CD8-positive, alpha-beta memory T cell (primary cell): ENCODE measurements at places on chromosomes 6 and 20. TPM values are rescaled to one million over a fixed set of nuclear protein-coding genes. Genes with fewer than 3 reads are reported as not detected.

- no peak for DNase-seq
- no peaks in the 10 kb centered on the region for H3K27me3 ChIP-seq
- H3K36me3 ChIP-seq = no peaks in the 10 kb centered on the region
- H3K4me1 ChIP-seq = no peaks in the 10 kb centered on the region
- no peak overlapping the region for H3K4me3 ChIP-seq
- no peak overlapping the region for H3K27ac ChIP-seq
Measured at GRCh38 chr6:113691260-113691656, 165.9 kb upstream of the MARCKS start.

- H3K4me3 ChIP-seq = no peak overlapping the region
- H3K36me3 ChIP-seq = no peaks in the 10 kb centered on the region
- no peak overlapping the region for H3K27ac ChIP-seq
- H3K27me3 ChIP-seq = no peaks in the 10 kb centered on the region
- H3K4me1 ChIP-seq = no peaks in the 10 kb centered on the region
Measured at GRCh38 chr20:23691675-23692074, 2.8 kb upstream of the CST4 start.

- H3K27me3 ChIP-seq = no peaks in the 10 kb centered on the region
- no peak for DNase-seq
- H3K27ac ChIP-seq = no peak overlapping the region
- no peaks in the 10 kb centered on the region for H3K36me3 ChIP-seq
- H3K4me1 ChIP-seq = peaks cover 20% of the 10 kb centered on the region
- no peak overlapping the region for H3K4me3 ChIP-seq
Measured at GRCh38 chr6:137931849-137932465, 64.9 kb downstream of the TNFAIP3 start.

GRCh38 chr6:163971841-163972838, 557.6 kb downstream of the QKI start:
- H3K27ac ChIP-seq = no peak overlapping the region
- no peaks in the 10 kb centered on the region for H3K36me3 ChIP-seq
- no peaks in the 10 kb centered on the region for H3K27me3 ChIP-seq
- no peak overlapping the region for H3K4me3 ChIP-seq
- DNase-seq = no peak
- H3K4me1 ChIP-seq = no peaks in the 10 kb centered on the region

DNA sequence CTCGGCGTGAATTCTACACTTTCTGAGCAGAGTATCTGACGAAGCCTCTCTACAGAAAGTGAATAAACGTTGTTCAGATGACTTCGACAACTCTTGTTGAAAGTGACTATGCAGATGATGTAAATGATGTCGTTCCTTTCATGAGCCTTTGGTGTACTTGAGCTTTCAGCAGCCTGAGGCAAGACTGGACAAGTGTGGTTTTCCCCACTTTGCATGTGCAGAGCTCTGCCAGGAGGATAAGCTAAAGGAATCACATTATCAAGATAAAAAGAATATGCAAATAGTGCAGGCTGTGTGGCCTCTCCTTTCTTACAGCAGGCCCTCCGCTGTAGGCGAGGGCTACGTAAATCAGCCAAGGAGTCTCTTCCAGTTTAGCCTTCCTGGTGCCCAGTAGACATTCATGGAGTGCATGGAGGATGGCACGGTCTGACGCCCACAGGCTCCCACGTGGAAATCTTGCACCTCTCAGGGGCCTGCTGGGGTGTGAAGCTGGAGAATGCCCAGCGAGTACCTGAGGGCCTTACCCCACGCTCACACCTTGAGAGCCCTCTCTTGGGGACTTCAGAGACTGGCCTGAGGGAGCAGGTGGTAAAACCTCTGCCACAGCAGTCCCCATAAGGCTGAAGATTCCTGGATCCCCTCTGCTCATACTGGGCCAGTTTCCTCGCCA, 54.9 kb downstream of the RPP40 start:
- H3K27ac ChIP-seq = no peak overlapping the region
- H3K27me3 ChIP-seq = no peaks in the 10 kb centered on the region
- no peaks in the 10 kb centered on the region for H3K4me1 ChIP-seq
- no peak overlapping the region for H3K4me3 ChIP-seq
- peaks cover 29% of the 10 kb centered on the region for H3K36me3 ChIP-seq
- peak; percentile 15 for DNase-seq

DNA sequence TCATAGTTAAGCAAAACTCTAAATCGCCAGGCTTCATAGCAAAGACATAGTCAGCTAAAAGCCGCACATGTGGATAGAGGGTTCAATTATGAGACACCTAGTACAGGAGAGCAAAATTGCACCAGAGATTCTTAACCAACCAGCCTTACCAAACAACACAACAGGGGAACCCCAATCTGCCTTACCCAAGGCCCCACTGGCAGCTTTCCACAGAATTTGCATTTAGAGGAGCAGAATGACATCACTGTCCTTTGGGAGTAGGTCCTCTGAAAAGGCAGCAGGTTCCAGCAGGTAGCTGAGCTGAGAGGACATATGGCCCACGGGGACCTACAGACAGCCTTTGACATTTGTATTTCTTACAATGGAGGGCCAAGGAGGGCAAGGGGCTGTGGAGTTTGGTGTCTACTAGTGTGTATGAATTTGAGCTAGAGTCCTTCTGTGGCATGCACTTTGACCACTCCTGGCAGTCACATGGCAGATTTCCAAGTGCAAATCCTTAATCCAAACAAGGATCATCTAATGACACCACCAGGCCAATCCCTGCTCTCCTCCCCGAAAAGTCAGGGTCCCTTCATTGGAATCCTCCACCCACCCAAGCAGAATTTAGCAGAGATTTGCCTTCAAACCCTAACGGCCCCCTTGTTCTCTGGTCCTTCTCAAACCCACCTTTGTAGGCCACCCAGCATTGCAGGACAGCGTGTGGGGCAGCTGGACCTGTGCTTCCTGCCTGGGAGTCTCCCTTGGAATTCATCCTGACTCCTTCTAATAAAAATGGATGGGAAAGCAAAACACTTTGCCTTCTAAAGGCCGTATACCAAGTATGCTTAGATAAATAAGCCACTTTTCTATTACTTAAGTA, 171.2 kb upstream of the SUPT3H start:
- no peak for DNase-seq
- no peaks in the 10 kb centered on the region for H3K27me3 ChIP-seq
- H3K4me3 ChIP-seq = no peak overlapping the region
- H3K4me1 ChIP-seq = no peaks in the 10 kb centered on the region
- H3K36me3 ChIP-seq = no peaks in the 10 kb centered on the region

- H3K4me3 ChIP-seq = no peak overlapping the region
- no peaks in the 10 kb centered on the region for H3K36me3 ChIP-seq
- no peaks in the 10 kb centered on the region for H3K4me1 ChIP-seq
- no peak for DNase-seq
- no peak overlapping the region for H3K27ac ChIP-seq
Measured at GRCh38 chr6:149289192-149289781, 28.2 kb upstream of the TAB2 start.

- H3K27ac ChIP-seq = no peak overlapping the region
- no peaks in the 10 kb centered on the region for H3K27me3 ChIP-seq
- no peaks in the 10 kb centered on the region for H3K36me3 ChIP-seq
- no peak overlapping the region for H3K4me3 ChIP-seq
- no peak for DNase-seq
- no peaks in the 10 kb centered on the region for H3K4me1 ChIP-seq
Measured at GRCh38 chr20:47400685-47401084, 44.2 kb upstream of the ZMYND8 start.

- H3K27me3 ChIP-seq = no peaks in the 10 kb centered on the region
- no peak overlapping the region for H3K27ac ChIP-seq
- H3K4me3 ChIP-seq = no peak overlapping the region
- no peaks in the 10 kb centered on the region for H3K36me3 ChIP-seq
Measured at GRCh38 chr6:81838031-81838430, 85.5 kb upstream of the TENT5A start.

GRCh38 chr6:25928562-25929324, 1.7 kb downstream of the SLC17A2 start:
- H3K27ac ChIP-seq = no peak overlapping the region
- no peak overlapping the region for H3K4me3 ChIP-seq
- no peaks in the 10 kb centered on the region for H3K4me1 ChIP-seq
- no peaks in the 10 kb centered on the region for H3K36me3 ChIP-seq
- no peak for DNase-seq
- no peaks in the 10 kb centered on the region for H3K27me3 ChIP-seq

DNA sequence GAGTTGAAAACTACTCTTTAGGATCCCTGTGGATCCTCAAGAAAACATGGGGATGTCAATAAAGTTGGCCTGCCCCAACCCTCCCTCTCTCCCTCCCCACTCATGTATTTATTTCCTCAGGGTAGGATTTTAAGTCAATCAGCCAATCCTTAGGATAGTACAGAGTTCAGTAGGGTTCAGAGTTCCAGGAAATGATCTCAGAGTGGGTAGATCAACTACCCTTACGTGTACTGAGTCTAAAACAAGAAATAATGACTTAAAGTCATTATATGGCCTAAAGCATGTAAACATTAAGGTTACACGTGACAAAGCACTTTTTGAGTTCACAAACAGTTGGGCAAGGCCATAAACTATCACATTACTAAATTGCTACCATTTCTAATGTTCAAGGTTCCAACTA, 47.2 kb upstream of the REV3L start:
- H3K27ac ChIP-seq = no peak overlapping the region
- H3K4me3 ChIP-seq = no peak overlapping the region
- no peak for DNase-seq
- no peaks in the 10 kb centered on the region for H3K4me1 ChIP-seq

DNA sequence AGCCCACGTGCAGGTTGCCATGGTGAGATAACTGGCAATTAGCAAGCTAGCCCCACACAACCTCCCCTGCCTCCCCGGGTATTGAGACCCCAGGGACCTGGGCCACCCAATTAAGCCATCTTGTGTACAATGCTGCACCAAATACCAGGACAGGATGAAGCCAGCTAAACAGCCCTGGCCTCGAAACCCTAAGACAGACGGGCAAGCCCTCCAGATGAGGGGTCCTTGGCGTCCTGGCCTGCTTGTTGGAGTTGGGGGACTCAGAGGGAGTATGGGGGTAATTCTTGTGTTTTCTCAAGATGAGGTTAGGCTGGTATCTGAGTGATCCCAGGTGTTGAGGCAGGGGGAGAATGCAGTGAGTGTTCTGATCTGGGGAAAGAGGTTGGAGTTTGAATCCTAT, 8.8 kb upstream of the MAPRE1 start:
- H3K27ac ChIP-seq = no peak overlapping the region
- DNase-seq = no peak
- no peak overlapping the region for H3K4me3 ChIP-seq
- H3K36me3 ChIP-seq = no peaks in the 10 kb centered on the region

DNA sequence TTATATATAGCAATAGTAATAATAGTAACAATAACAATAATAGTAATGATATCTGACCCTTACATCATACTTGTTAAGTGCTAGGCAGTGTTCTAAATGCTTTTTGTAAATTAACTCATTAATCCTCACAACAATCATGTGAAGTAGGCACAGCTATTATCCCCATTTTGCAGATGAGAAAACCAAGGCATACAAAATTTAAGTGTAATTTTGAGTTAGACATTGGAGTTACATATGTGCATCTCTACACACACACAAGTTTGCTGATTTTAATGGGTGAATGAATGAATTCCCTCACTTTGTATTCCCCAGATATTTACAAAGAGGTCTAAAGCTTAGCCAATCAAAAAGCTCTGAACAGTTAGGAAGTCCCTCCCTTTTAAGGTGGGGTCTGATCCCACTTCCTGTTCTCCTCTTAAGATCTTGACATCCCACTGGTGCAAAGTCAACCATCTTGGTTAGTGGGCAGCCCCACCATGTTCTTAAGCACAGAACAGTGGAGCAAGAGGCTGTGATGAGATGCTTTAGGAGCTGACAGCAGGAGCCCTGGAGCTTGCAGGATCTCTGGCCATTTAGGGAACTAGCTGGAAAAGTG, 85.3 kb upstream of the FOXP4 start:
- no peak overlapping the region for H3K27ac ChIP-seq
- H3K4me3 ChIP-seq = no peak overlapping the region
- DNase-seq = no peak
- no peaks in the 10 kb centered on the region for H3K27me3 ChIP-seq

The PCSK2 gene
- not detected for total RNA-seq

The SOX18 gene
- not detected for total RNA-seq

The HCRTR2 gene
- not detected for total RNA-seq

The CLVS2 gene
- total RNA-seq = not detected

The WFDC10B gene
- not detected for total RNA-seq

The NKAPL gene
- 0.22 TPM for total RNA-seq

The MYCT1 gene
- not detected for total RNA-seq

The C6orf141 gene
- not detected for total RNA-seq
